ENCODE measurements at places on chromosomes 3 and 15. TPM values are rescaled to one million over a fixed set of nuclear protein-coding genes. Genes with fewer than 3 reads are reported as not detected.

The DPPA2 gene
- 1.6 TPM for polyA plus RNA-seq

The ZNF80 gene
- polyA plus RNA-seq, result 0.08 TPM

The CFAP92 gene
- polyA plus RNA-seq, result 0.56 TPM

The MCF2L2 gene
- polyA plus RNA-seq, result 0.90 TPM

DNA sequence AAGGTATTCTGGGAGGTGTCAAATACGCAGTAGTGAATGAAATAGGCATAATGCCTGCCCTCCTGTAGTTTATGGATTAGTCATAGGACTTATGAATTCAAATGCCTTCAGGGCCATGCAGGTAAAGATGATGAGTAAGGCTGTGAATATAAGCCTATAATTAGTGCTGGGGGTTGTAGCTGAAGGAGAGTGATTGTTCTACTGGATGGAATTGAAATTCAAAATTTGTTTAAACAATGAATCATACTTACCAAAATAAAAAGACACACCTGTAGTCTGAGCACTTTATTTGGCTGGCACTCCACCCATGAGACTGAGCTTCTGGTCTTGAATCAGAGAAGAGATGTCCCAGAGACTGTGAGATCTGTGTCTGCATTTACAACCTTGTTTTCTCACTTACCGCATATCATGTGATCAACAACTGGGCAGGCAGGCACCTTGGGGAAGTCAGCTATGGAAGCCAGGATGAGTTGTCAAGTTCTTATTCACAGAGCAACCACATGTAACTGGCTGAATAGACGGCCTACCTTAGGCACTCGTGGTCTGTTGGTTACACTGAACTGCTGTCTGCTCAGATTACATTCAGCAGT is 291.8 kb downstream of the NAALADL2 start:
- DNase-seq, result no peak

GRCh38 chr3:183279371-183279770 is 26.3 kb downstream of the B3GNT5 start:
- no peak for DNase-seq

The SPATA12 gene
- polyA plus RNA-seq, result not detected

The DUOX1 gene
- 2.9 TPM for polyA plus RNA-seq

- no peak for DNase-seq
Observed at GRCh38 chr3:175484666-175485065, 625.5 kb downstream of the NAALADL2 start.

- no peak for DNase-seq
Observed at GRCh38 chr15:85757939-85758654, 36.6 kb downstream of the KLHL25 start.

- DNase-seq, result peak; percentile 47
Observed at GRCh38 chr3:44995142-44995770, 19.2 kb downstream of the EXOSC7 start.

- DNase-seq, result no peak
Observed at GRCh38 chr15:82138306-82138705, 92.5 kb upstream of the MEX3B start.

GRCh38 chr15:25739687-25740121 is 123.4 kb downstream of the ATP10A start:
- DNase-seq, result peak; percentile 14

DNA sequence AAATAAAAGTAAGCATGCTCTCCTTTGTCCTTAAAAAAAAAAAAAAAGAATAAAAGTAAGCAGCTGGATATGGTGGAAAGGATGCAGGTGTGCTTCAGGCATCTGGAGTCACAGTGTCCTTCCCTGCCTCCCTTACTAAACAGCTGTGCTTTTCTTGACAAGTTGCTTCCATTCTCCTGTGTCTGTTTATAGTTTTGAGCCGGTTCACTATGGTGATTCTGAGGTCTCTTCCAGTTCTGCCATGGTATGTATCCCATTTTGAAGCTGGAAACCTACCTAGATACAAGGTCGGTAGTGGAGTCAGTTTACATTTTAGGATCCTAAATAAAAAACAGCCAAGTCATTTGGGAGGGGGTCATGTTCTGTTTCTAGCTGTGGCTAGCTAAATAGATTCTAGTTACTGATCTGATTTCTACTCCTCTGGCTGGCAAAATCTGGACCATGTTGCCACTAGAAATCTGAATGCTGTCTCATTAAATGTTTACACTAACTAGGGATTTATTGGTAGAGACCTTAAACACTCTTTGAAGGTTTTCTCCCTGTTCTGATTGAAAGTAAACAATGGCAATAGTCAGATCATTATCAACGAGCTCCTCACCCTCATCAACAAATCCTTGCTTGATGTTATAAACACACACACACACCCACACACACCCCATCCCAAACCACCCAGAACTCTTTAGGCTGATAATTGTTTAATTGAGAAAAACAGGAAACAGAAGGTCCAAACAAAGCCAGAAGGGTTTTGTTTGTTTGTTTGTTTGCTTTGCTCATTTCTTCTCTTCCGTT is 7.9 kb downstream of the TNFSF10 start:
- no peak for DNase-seq

DNA sequence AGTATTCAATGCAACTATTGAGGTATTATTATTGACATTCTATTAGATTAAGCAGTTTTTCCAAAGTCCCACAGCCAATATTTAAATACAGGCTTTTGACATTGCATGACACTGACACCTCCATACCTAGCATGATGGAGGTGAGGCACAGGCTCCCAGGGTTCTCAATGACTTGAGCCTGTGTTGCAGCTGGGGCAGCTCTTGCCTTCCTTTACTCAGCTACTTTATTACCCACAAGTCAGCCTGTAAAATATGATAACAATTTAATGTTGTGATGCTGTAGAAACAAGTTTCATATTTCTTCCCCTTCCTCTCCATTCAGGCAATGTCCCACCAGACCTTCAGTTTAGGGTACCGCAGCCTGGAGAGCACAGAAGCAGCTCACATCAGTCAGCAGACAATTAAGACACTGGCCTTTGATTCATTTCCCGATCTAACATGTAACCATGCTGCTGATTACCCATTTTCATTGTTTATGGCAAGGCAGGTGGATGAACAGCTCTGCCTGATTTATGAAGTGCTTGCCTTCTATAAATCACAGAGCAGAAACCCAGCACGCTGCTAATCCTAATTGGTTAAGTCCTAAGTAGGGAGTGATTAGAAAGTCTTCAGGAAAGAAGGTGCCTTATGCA is 826.1 kb downstream of the AGBL1 start:
- DNase-seq, result no peak

The CKMT1B gene
- polyA plus RNA-seq, result 2.4 TPM

The TMEM207 gene
- polyA plus RNA-seq, result 0.42 TPM

The USP4 gene
- 67.6 TPM for polyA plus RNA-seq

DNA sequence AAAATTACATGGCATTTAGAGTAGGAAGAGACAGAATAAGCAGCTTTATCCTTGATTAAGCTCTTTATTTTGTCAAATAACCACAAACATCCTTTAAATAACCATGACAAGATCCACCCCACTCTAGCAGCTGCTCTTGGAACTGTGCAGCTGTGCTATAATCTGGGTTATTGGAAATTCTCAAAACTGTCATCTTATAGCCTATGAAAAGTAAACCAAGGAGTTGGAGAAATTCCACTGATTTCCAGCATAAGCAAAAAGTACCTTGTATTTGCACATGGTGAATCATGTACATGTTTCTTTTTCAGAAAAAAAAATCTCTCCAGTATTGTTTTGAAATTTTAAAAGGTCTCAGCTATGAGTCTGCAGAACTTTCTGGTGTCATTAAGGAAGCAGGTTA is 88.8 kb upstream of the ABI3BP start:
- DNase-seq, result no peak

The CPLX3 gene
- not detected for polyA plus RNA-seq

The OSTN gene
- 11.5 TPM for polyA plus RNA-seq

- DNase-seq, result no peak
Observed at GRCh38 chr3:66478960-66479359, 21.9 kb downstream of the LRIG1 start.

- DNase-seq, result no peak
Observed at GRCh38 chr3:117603097-117603496, 893.5 kb downstream of the TUSC7 start.

GRCh38 chr15:45157974-45158373 is 28.2 kb downstream of the DUOX1 start:
- DNase-seq, result no peak

- no peak for DNase-seq
Observed at GRCh38 chr3:15241341-15241740, 35.3 kb downstream of the CAPN7 start.

GRCh38 chr3:167350245-167350862 is 29.7 kb downstream of the ZBBX start:
- DNase-seq, result peak; percentile 2

DNA sequence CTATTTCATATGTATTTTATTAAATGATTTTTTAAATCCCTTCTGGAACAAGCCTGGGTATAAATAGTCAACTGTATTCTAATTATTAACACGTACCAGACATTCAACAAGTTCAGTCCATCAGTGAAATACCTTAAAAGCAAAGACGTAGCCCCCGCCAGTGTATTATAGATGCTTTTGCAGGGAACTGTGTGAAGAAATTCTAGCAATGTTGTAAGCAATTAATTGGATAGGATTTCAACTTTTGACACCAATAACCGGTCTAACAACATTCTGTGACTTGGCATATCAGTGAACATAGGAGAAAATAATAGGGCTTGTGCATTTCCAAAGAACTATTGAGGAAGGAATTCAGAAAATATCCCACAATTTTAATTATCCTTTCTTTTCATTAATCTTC is 67.2 kb upstream of the TGFBR2 start:
- DNase-seq, result peak; percentile 46

DNA sequence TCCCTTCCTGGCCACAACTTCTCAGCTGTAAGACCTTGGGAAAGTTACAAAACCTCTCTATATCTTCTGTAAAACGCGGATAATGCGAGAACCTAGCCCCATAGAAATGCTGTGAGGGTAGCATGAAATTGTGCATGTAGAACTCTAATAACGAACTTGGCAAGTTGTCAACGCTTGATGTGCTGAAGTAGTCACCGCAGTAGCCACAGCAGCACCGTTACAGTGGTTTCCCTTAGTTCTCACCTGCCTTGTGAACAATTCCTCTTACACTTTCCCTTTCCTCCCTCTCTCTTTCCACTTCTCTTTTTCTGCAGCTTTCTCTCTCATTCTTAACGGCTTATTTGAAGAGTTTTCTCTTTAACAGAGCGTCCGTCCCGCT is 447 bp upstream of the SHQ1 start:
- DNase-seq, result no peak

DNA sequence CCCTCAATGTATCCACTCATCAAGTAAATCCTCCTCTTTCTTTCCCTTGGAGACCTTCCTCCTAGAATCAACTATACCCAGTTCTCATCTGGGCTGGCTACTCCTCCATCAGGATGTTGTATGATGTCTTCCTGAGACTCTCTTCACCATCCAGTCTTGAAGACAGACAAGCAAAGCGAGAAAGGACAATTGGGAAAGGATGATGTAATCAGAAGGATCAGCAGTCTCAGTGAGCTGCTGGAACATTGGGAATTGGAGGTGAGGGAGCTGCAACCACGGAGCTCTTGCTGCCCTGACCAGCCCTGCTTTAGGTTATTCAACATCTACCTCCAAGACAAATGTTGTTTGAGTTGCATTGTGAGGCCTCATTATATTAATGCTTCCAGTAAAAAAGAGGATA is 48.0 kb upstream of the UBP1 start:
- no peak for DNase-seq

- DNase-seq, result no peak
Observed at GRCh38 chr3:190860521-190860920, 2.0 kb downstream of the GMNC start.

The PIK3CA gene
- polyA plus RNA-seq, result 30.0 TPM

GRCh38 chr3:46193436-46193835 is 14.7 kb downstream of the CCR1 start:
- no peak for DNase-seq

- DNase-seq, result no peak
Observed at GRCh38 chr15:59792359-59792758, 103.2 kb upstream of the BNIP2 start.

The SERINC4 gene
- polyA plus RNA-seq, result not detected

- no peak for DNase-seq
Observed at GRCh38 chr3:43041517-43041916, 62.4 kb downstream of the GASK1A start.

DNA sequence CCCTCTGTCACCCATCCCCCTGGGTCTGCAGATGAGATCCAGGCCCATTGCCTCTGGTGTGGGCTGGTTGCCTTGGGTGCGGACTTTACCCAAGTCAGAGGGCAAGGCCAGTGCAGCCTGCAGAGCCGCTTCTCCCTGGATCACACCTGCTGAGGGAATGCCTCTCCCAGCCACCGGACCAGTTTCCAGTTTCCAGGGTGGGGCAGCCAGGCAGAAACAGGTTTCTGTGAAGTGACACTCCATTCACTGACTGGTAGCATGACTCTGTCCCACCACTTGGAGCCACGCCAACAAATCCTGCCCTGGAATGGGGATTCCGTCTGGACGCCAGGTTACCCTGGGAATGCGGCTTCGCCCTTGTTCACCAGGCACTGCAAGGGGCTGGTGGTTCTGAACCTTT is 30.0 kb downstream of the PAQR5 start:
- no peak for DNase-seq

The EXD1 gene
- polyA plus RNA-seq, result not detected

The C3orf70 gene
- polyA plus RNA-seq, result 8.8 TPM

The OXSR1 gene
- 48.2 TPM for polyA plus RNA-seq

DNA sequence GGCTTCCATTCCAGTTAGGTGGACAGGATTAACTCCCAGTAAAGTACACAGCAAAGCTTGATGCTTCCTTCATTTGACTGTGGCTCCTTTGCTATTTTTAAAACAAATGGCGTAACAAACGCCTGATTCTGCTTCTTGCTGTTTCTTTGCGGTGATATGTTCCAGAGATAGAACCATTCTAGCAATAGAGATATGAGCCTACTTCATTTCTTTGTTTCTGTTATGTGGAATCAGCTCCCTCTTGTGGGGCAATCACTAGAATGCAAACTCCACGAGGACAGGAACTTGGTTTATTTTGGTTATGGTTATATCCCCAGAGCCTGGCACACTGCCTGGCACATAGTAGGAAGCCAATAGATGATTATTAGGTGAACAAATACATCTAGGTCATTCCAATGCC is 122.6 kb upstream of the SLC6A11 start:
- no peak for DNase-seq

DNA sequence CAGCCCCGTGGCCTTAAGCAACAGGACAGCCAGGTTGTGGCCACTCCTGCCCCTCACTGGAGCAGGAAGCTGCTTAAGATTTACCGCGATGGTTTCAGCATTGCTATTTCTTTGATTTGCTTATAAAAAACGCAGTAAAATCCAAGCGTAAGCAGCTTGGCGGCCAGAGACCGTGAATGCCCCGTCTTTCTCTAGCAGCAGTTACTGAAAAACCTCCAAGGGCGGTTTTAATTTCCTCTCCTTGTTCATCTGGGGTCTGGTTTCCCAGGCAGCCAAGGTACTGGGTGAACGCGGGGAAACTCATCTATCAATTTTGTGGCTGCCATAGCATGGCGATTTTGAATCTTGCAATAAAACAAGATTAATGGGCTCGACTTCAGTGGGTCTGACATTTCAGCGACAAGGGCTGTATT is 130.3 kb downstream of the MINAR1 start:
- peak; percentile 45 for DNase-seq
